ENCODE measurements at places on chromosomes 5 and 9. TPM values are rescaled to one million over a fixed set of nuclear protein-coding genes. Genes with fewer than 3 reads are reported as not detected.

The CDC14B gene
- 26.0 TPM for total RNA-seq

The SLC34A3 gene
- not detected for total RNA-seq

The IL13 gene
- total RNA-seq, result 0.10 TPM

The PCDHB13 gene
- total RNA-seq, result 2.9 TPM

The PCDHB8 gene
- 0.49 TPM for total RNA-seq

The ENHO gene
- 3.3 TPM for total RNA-seq

The SHLD3 gene
- 4.2 TPM for total RNA-seq

The LMX1B gene
- total RNA-seq, result 1.2 TPM

The KCNN2 gene
- 3.5 TPM for total RNA-seq

The OTULINL gene
- 7.5 TPM for total RNA-seq

The PCDHGA11 gene
- total RNA-seq, result 6.1 TPM

The PRSS3 gene
- 6.9 TPM for total RNA-seq

The MAPK9 gene
- 18.8 TPM for total RNA-seq

The ANKRD34B gene
- 0.10 TPM for total RNA-seq

The AIF1L gene
- total RNA-seq, result 8.1 TPM

The MOB3B gene
- total RNA-seq, result 4.5 TPM

The LTC4S gene
- 1.5 TPM for total RNA-seq

The SV2C gene
- 0.10 TPM for total RNA-seq

The BRINP1 gene
- total RNA-seq, result 0.59 TPM

The BAAT gene
- not detected for total RNA-seq

The IFNK gene
- not detected for total RNA-seq

The YTHDC2 gene
- 34.6 TPM for total RNA-seq

The GABRB2 gene
- total RNA-seq, result 0.49 TPM
